NCI-H187 (cell line): ENCODE measurements at places on chromosomes 2 and 18.
A peak's percentile ranks its signal among the peaks of the same experiment; 100 is the strongest.

- DNase-seq, result no peak
Measured at GRCh38 chr2:33412920-33413319, 63.5 kb upstream of the RASGRP3 start.

- no peak for DNase-seq
Measured at GRCh38 chr2:128668946-128669345, 350.3 kb upstream of the HS6ST1 start.

DNA sequence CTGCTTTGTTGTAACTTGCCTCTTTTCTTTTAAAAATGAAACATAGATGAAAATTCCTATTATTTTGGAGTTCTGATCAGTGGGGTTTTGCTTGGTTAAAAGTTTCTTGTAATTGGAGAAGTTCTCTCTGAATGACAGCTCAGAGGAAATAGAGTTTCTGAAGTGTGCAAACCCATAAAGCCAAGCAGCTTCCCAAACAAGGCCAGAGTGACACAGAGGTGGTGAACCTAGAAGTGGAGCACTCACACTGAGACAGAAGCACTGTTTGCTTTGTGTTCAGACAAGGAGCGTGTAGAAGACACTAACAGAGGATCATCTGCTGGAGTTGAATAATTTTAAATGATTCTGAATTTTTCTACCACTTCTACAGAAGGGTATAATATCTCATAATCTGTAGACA lies 49.2 kb downstream of the FBXO48 start:
- DNase-seq, result no peak

DNA sequence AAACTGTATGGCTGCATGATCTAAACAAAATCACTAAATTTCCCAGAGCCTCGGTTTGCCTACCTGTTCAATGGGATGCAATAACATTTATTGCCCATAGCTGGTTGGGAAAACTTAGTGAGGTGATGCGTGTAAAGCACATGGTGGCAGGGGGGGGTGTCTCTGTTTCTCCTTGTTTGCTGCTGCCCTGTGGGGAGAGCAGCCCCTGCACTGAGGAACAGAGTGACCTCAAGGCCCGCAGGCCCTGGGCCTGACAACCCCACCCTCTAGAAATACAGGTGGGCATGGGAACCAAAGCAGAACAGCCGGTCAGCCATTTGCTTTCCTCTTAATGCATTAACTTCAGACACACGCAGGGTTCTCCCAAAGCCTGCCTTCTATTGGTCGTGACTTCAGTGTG lies 55.1 kb upstream of the SLC66A3 start:
- no peak for DNase-seq

DNA sequence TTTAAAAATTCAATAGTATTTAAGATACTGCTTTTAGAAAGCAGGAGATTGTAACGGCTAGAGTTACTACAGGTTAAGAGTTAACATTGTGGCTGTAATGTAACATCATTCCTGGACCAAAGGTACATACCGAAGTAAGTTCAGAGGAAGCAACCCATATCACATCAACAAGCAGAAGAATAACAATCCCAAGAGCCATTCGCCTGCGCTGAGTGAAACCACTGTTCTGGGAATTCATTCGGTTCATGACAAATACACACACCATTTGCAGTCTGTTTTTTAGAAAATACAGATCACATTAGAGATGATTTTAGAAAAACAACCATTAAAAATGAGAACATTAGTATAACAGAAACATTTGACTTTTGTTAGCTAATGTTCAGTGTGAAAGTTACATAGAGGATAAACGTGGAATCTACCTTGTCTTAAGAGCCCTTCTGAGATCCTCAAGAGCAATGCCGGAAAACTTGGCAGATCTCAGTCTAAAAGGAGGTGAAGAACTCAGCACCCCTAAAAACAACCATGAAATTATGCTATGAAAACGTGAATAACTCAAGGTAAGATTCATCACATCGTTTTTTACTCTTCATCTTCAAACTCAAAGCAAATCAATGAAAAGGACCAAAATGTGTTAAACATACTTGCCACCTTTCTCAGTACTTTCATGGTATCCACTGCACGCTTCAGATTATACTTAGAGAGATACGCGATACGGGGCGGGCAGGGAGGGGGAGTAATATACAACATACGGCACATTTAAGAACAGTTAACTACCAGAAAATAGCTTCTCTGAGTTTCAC lies 1.2 kb downstream of the SLC35F5 start:
- DNase-seq, result no peak

DNA sequence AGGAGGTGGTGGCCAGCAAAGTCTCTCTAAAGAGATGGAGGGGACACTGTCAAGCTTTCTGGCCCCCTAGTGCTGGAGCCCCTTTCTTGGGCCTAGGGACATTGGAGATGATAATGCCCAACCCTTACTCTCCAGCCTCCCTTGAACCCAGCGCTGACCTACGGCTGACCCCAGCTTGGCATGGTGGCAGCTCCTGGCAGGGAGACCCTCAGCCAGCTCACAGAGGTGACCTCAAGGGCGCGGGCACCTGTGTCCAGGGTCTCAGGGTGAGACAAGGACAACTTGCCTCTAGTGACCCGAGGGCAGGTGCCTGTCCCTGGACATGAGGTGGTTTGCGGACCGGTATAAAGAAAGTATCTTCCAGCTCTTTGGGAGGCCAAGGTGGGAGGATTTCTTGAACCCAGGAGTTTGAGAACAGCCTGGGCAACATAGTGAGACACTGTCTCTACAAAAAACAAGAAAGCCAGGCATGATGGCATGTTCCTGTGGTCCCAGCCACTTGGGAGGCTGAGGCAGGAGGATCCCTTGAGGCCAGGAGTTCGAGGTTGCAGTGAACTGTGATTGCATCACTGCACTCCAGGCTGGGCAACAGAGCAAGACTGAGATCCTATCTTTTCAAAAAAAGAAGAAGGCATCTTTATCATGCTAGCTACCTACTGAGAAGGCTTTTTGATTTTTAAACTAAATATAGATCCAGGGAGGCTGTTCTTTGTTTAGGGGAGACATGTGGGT lies 3.3 kb upstream of the PER2 start:
- DNase-seq, result no peak

DNA sequence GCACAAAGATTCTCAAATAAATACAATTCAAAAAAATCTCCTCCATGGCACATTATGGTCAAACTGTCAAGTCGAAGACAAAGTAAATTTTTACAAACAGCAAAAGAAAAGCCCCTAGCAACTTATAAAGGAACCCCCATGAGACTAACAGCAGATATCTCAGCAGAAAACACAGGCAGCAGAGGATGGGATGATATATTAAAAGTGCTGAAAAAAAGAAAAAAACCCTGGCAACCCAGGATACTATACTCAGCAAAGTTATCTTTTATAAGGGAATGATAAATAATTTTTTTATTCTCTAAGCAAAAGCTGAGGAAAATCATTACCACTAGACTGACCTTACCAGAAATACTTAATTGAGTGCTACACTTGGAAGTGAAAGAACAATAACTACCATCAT lies 326.4 kb downstream of the CYRIA start:
- DNase-seq, result no peak

DNA sequence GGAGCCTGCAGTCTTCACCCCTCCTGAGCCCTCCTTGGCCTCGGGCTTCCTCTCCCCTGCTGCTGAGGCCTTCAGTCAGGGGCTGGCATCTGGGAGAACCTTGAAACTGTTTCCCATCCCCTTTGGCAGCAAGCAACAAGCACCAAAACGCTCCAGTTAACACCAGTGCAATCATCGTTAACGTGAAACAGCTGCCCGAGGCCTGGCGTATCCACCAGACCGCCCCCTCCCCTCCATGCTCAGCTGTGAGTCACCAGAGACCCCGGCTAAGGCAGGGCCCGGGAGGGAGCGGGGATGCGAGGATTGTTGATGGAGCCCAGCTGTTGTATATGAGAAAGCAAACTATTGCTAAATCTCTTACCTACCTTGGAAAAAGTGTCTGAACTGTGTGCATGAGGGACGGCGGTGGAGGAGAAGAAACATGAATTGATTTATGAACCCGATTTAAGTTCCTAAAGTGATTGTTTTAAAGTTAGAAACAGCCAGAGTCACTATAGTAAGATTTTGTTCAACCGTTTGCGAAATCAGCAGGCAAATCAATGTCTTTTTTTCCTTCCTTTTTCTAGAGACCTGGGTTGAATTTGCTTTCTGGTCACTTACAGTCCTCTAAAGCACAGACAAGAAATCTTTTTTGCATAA lies 5.2 kb downstream of the ZFP36L2 start:
- DNase-seq, result no peak

DNA sequence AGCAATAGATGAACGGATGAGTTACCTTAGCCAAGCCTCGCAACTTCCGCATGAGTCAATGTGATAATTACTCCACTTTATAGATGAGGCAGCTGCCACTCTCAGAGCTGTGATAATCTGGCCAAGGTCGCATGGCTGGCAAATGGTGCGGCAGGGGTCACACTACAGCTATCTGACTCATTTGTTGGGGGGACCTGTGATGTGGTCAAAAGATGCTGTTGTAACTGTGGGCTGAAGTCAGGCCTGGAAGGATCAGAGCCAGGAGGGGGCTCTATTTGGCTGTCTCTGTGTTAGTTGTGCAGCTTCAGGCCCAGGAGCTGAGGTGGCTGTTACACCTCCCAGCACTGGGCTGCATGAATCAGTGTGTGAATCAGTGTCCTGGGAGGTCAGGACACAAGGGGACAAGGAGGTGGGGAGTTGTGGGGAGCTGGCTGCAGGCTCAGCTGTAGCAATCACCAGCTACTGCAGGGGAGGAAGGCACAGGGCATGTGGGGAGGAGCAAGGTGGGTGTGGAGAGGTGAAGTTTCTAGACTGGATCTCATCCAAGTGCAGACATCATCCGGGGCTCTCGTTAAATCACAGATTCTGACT lies 33.1 kb downstream of the NGEF start:
- DNase-seq, result no peak

DNA sequence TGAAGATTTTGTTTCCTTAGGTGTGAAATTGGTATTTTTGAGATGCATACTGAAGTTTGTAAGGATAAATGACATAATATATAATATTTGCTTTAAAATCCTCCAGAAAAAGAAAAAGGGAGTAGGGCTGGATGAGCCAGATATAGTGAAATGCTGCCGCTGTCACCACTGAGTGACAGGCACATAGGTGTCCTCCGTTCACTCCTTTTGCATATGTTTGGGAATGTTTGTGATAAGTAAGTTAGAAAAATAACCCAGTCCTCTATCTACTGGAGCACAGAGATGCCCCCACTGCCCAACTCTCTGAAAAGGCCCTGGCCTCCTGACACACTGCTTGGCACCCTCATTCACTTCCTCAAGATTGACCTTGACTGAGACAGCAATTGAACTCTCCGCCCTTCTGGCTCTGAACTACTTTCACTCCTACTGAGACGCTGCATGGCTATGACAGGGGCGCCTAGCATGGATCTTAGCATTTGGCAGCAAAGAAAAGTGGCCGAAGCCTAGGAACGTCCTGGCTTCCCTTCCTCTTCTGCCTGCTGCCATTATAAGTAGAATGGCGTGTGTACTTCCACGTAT lies 10.1 kb downstream of the ID2 start:
- no peak for DNase-seq

DNA sequence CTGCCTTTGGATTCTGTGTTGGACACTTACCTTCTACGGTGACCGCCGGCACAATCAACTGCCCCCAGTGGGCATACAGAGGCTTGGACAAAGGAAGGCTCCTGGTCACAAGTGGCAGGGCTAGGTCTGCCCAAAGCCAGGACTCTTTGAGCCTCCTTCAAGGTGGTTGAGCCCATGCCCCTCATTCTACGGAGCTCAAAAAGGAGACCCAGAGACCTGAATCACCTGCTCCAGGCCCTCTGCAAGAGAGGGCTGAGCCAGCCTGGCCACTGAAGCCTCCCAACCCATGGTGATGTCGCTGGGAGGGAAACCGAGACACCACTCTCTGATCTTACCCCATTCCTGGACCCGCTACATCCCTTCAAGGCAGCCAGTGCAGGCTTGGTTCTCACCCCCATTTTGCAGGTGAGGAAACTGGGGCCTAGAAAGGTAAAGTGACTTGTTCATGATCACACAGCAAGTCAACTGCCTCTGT lies 87.9 kb downstream of the INHBB start:
- no peak for DNase-seq

DNA sequence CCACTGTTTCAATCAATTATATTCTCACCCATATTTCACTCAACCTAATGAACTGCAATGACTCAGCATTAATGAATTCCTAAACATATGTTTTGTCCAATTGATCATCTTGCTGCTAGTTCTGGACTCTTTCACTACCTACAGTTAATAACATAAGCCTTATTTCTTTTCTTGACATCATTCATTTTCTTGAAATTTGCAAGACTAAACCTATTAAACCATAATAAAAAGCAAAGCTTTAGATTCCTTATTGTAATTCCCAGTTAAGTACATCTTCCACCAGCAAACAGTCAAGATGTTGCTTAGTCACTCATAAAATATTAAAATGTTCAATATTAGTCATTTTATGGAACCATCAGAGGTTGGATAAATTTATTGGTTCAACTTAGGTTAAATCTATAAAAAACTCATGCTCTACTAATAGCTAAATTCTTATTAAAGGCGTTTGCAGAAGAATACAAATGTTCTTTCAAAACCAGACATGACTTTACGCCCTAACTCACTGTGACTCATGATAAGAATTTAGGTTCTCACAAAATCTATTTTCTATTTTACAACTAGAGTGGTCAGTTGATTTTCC lies 599.4 kb downstream of the RNF144A start:
- DNase-seq, result no peak

DNA sequence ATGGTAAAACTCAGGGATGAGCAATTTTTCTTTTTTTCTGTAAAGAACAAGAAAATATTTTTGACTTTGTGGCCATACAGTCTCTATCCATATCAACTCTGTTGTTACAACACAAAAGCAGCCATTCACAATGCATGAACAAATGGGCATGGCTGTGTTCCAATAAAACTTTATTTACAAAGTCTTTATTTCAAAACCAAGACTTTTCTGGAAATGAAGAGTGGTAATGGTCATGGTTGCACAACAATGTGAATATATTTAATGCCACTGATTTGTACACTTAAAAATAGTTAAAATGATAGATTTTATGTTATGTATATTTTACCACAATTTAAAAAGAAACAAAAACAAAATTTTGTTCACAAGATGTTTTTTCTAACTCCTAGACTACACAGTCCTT lies 1.6 kb upstream of the DSG3 start:
- DNase-seq, result no peak

DNA sequence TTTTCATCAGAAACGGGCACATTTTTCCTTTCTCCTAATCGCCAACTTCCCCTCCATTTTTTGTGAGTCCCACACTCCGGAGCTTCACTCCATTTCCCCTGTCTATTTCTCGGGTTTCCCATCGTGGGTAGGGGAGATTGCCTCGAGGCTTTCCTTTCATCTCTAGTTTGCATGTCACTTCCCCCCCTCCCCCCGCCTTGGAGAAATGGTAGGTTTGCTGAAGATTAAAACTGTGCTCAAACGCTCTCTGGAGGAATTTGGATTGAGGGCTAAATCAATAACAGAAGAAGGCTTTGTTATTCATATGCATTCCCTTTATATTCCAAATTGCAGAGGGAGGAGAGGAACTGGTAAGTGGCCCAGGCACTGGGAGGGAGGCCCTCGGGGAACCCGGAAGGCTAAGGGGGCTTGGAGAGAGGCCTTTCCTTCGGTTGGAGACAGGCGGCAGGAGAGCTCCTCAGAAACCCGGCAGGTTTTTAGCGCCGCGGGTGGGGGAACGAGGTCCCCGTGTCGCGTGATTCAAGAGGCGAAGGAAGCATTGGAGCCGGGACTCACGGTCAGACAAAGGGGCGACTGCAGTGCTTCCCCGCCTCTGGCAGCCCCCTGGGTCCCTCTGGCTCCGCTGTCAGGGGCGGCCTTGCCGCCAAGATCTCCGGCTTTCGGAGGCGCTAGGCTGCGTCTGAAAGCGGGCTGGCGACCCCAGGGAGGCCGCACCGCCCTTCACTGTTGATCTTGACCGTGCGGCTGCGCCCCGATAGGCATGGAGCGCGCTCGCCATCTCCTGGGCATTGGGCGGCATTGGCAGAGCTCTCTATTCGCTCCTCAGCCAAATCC lies 2.4 kb upstream of the HOXD12 start:
- DNase-seq, result peak; percentile 52
